NK-92 treated with Interleukin-12 subunit alpha and Interleukin-12 subunit beta, amount 100 ng/mL, for 24 hours (cell line): ENCODE measurements at places on chromosomes 5 and 9.

DNA sequence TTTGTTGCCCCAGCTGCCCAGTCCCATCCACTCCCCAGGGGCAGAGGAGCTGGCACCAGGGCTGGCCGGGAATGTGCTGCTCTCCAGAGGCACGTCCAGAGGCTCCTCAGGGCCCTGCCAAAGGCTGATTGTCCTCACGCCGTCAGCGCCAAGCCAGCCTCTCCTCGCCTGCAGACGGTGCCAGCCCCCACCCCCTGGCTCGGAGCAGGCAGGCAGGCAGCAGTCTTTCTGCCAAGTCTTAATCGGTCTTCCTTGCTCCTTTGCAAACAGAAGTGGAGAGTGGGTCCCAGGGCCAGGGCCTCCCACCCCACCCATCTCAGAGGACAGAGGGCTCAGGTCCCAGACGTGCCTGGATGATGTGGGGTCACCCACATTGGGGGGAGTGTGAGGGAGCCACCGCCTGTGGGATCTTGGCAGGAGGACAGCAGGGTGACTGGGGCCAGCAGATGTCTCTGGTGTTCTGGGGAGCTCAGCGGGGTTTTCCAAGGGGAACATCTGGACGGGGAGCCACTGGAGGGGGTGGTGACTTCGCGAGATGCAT, 36.3 kb downstream of the FAM163B start:
- DNase-seq = no peak

- no peak for DNase-seq
Measured at GRCh38 chr9:132018957-132019405, 60.7 kb downstream of the MED27 start.

- peak; percentile 56 for DNase-seq
Measured at GRCh38 chr9:137705443-137705863, 86.6 kb downstream of the EHMT1 start.

DNA sequence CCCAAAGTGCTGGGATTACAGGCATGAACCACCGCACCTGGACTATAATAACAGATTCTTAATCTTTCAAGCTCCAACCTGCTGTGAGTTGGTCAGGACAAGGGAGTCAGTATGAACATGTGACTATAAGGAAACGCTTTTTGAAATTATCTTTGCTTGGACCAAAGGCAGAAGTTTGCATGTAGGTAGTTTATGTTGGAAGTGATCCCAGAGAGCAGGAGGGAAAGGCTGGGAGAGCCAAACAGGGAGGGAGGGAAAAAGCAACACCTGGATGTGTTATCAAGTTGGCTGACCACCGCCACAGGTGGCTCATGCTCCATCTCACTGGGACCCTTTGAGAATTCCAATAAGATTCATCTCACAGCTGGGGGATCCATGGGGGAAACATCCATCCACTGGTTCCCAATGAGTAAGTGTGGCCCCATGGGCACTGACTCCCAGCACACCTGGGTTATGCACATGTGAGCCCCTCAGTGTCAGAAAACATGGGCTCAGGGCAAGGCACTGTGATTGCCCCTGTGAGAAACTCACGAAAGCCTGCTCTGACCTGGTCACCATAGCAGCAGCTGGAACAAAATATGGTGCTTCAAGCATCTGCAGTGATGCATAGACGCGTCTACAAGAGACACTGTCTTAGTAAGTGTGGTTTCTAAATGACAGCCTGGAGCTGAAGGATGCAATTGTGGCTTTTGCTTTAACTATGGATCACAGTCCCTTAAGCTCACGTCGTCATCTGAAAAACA, 62.1 kb downstream of the ARSB start:
- no peak for DNase-seq

- no peak for DNase-seq
Measured at GRCh38 chr5:169909945-169910344, 70.3 kb downstream of the INSYN2B start.

GRCh38 chr9:69265891-69266290, 59.1 kb upstream of the ENTREP1 start:
- no peak for DNase-seq

DNA sequence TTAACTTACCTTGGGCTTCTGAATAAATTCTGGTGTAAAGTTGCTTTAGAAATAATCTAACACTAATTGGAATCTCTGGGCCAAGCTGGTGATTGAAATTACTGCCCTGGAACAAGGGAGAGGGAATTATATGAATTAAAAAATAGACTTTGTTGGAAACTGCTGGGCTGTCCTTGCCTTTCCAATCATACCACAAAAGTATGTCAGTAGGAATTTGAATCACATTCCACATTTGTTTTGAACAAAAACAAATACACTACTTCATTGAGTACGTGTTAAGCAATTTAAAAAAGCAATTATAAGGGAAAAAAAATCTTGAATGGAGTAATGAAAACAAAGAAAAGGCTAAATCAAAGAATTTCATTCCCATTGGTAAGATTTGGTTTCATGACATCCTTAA, 102.5 kb upstream of the SREK1 start:
- no peak for DNase-seq

- DNase-seq = no peak
Measured at GRCh38 chr9:128946571-128947276, 679 bp downstream of the DOLK start.

DNA sequence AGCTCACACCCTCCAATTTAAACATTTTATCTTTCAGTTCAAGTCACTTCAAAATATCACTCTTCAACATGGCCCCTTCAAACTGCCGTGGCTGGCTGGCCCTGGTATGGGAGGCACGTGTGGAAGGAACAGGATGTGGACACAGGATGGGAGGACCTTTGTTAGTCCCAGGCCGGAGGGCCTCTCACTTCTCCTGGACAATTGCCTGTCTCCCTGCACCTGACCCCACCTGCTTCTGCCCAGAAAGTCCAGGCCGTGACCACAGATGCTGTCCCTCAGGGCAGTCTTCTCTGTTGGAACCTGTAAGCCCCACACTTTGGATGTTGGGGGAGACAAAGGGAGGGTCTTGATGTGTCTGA, 19.4 kb downstream of the AMBP start:
- no peak for DNase-seq

GRCh38 chr5:138911441-138911840, 36.3 kb upstream of the LRRTM2 start:
- no peak for DNase-seq
